ENCODE measurements at places on chromosomes 5 and 9. TPM values are rescaled to one million over a fixed set of nuclear protein-coding genes. Genes with fewer than 3 reads are reported as not detected.
A peak's percentile ranks its signal among the peaks of the same experiment; 100 is the strongest.

DNA sequence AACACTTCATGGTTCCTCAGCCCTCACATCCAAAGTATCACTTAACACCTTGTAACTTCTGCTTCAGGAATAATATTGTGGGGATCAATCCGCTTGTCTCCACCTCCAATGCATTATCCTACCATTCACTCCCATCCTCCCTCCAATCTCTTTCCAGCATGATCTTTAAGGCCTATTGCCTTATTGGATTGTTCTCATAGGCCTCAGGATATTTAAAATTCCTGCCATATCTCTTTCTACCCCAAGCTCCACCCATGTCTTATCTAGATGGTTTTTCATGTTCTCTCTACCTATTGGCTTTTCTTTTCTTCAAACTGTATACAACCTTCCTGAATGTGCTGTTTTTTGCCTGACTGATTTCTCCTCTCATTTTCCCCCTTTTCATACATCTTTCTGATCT is 7.2 kb downstream of the KDM4C start:
- DNase-seq: no peak

Gene TRIM7
- 3.9 TPM for total RNA-seq

Gene RASGRF2
- total RNA-seq: 0.21 TPM

DNA sequence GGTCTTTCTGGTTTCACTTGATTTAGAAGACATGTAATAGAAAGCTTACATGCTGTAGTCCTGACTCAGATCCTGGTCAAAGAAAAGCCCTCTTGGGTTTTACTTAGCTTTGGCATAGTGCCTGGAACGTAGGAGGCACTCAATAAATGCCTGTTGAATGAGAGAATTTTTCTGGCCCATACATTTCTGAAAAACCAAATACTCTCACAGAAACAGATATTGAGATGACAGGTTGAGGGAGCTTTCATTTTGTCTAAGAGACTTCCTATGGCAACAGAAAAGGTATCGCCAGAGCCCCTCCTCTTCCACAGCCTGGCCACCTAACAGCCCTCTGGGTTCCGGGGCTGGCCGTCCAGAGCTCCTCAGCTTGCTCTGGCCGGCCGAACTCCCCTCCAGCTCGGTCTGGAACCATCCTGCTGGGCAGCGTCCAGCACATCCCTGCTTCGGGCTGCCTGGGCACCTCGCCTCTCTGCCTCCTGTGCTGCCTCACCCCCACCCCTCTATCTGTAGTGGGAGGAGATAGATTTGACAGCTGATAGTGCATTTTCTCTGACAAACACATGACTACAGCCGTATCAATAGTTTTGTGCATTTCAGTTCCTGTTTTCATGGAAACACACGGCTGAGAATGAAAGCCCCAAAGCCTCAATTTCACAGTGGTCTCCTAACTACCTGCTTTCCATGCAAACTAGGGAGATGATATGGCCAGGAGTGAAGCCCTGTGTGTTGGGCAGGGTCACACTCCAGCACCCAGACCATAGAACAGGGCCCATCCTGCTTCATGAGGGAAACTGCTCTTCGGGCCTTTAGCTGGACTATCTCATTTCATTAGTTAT is 1.1 kb downstream of the IL4 start:
- peak; percentile 96 for DNase-seq

GRCh38 chr5:146440870-146441495 is 6.2 kb upstream of the TCERG1 start:
- no peak for DNase-seq

GRCh38 chr5:159752622-159753275 is 163.5 kb upstream of the ADRA1B start:
- no peak for DNase-seq

Gene PTGR1
- 86.6 TPM for total RNA-seq

DNA sequence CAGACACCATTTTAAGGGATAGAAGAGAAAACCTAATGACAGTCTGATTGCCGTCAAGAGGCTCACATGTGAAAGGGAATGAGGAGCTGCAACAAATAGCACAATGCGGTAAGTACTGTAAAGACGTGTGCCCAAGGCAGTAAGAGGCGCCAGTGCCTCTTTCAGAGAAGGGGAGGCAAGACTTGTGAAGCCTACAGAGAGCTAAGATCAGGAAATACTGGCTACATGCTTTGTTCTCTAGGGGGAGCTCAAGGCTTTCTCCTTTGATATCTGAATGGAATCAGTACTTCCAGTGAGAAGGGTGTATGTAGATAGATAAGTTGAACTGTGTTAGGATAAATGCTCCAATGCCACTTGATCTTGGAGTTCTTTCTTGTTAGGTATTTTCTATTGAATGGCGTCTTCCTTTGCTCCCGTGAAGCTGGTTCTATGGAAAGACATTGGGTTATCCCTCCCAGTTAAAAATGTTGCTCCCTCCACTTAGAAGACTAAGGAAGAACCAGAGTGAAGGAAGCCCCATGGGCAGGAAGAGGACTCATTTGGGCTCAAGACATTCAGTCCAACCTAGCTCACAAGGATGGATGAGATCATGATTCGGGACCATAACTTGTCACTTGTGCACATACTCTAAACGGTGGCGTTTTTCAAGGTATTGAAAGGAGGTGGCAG is 23.5 kb upstream of the ALDOB start:
- peak; percentile 80 for DNase-seq

DNA sequence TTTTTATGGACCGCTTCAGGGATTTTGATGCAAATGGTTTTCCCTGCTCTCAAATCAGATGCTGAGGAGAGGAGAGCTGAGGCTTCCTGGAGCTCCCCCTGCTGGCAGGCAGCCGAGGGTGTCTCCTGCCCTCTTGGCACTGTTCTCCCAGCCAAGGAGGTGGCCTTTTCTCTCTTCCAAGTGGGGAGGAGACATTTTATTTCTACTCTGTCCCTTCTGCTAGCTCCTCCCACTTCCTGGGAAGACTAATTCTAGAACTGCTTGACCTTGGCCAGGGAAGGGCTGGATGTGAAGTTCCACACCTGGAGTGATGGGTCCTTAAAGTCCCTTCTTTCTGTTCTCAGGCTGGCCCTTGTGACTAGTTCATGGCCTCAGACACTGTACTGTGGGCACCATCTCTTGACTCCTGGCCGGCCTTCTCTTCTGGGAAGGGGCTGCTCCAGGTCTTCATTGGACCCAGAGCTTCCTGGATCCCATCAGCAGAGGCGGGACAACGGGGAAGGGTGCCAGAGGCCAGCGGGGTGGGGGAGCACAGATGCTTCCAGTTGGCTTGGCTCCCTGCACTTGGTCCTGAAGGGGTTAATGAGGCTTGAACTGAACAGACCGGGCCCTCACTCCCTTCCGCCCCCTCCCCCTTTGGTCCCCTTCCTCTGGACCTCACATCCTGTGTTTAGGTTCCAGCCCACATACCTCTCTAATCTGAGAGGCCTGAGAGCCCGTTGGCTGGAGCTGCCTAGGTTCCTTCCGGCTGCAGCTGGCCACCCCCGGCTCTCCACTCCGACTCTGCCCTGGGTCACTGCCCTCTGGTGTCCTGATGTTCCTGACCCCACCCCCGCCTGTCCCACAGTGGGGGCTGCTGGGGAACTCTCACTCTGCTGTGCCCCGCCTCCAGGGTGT is 32.1 kb downstream of the PTPA start:
- DNase-seq: peak; percentile 90

- no peak for DNase-seq
These were observed 217.2 kb upstream of the WWC1 start for GRCh38 chr5:168073991-168074800.

Gene LURAP1L
- total RNA-seq: 1.2 TPM

Gene CYLC2
- total RNA-seq: not detected

Gene C9orf50
- not detected for total RNA-seq

Gene ALDH1A1
- 632 TPM for total RNA-seq

Gene INSL4
- total RNA-seq: not detected

Gene MLANA
- total RNA-seq: not detected

DNA sequence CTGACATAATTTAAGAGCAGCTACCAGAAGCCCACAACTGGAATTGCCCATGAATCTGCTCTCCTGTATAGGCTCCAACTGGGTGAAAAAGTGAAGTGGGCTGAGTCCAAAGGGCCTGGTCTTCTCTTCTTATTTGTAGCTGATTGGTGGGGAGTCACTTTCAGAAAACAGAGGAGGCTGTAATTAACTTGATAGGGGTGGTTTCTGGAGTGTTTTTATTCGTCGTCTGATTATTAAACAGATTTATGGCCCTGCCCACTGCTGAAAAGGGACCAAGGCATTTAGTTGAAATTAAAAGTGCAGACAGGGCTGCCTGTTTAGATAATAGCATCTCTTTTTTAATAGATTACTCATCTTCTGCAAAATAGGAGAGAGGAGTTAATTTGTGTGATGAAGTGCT is 81.0 kb upstream of the SAP30L start:
- no peak for DNase-seq

Gene ENTPD2
- not detected for total RNA-seq

DNA sequence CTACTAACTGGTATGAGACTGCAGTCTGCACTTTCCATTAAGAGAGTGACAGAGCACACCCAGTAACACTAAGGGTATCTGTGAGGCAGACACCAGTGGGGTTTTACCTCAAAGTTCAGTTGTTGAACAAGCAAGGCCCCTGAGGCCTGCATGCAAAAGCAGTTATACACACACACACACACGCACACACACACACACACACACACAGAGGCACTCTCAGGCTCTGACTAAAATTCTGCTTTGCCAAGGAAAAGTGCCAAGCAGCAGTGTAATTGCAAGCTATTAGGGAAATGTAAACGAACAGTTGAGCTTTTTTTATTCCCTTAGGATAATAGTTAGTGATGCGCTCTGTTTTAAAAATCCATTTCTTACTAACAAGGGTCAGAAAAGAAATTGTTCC is 377.1 kb downstream of the SPOCK1 start:
- peak; percentile 50 for DNase-seq

Gene IFNA21
- not detected for total RNA-seq

DNA sequence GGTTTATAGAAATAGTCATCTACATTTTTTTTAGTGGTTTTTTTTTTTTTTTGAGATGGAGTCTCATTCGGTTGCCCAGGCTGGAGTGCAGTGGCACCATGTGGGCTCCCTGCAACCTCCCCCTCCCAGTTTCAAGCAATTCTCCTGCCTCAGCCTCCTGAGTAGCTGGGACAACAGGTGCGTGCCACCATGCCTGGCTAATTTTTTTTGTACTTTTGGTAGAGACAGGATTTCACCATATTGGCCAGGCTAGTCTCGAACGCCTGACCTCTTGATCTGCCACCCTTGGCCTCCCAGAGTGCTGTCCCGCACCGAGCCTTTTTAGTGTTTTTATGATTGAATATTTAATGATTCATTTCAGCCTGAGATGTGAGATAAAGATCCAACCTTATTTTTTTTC is 27.3 kb downstream of the ANKRD33B start:
- no peak for DNase-seq

Gene KCNV2
- not detected for total RNA-seq

DNA sequence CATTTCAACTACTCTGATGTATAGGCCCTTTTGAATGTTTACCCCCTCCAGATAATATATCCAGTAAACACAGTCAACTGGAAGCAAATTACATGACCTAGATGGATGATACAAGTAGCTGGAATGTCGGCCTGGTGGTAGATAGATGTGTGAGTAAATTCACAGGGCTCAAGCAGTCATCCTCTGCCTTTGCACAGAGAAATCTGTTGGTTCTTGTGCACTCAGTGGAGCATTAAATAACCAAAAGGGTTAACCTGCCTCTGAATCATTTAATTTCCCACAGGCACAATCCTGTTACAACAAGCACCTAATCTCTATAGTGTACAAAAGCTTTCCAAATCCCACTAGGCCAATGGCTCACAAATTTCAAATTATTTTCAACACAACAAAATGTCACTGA is 668.3 kb downstream of the DNAH5 start:
- DNase-seq: no peak

Measured in HFFc6 (cell line).